Eye (tissue), 1 donor: ENCODE measurements at places on chromosomes 4 and X.

GRCh38 chrX:136447308-136447707, 40.4 kb upstream of the BRS3 start:
- no peak for DNase-seq

GRCh38 chrX:121256647-121257046, 209.2 kb downstream of the GLUD2 start:
- DNase-seq = no peak

DNA sequence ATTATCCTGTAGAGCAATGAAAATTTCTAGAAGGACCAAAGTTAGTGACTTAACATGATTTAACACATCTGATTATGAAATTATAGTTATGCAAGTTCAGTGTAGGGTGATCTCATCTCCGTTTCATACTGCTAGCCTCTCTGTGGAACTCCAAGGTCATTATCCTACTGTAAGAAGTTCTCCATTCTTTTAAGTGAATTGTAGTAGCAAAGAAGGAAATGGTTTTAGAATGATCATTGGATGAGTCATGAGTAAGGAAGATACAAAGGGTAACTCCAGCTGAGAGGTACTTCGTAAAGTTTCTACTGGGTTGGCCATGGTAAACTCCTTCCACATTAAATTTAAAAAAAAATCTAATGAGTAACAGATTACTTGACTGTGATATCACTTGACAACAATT, 215.0 kb upstream of the GIMD1 start:
- no peak for DNase-seq

GRCh38 chr4:158458271-158458895, 63.3 kb upstream of the RXFP1 start:
- no peak for DNase-seq

DNA sequence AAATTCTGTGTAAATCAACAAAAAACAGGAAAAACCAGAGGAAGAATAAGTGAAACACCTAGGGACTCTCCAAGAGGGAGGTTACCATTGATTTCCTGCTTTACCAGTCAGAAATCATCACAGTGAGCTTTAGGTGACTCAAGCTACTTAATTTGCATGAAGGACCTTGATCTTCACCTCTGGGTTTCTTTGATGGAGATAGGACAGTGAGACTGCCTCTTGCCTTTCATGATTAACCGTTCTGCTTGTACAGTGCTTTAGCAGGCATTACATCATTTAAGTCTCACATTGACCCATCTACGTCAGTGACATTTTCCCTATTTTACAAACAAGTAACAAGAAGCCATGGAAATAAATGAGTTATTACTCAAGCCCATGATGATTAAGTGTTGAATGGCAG, 3.4 kb upstream of the GK start:
- no peak for DNase-seq

GRCh38 chrX:77003956-77004355, 443.2 kb upstream of the FGF16 start:
- DNase-seq = no peak

GRCh38 chr4:14582677-14583076, 419.6 kb upstream of the CPEB2 start:
- no peak for DNase-seq

- DNase-seq = no peak
Observed at GRCh38 chrX:49842621-49843020, 13.5 kb downstream of the PAGE4 start.

- DNase-seq = no peak
Observed at GRCh38 chr4:61201561-61201960, 1.4 kb downstream of the ADGRL3 start.

- DNase-seq = no peak
Observed at GRCh38 chrX:12383196-12383595, 244.9 kb downstream of the FRMPD4 start.

- peak; percentile 79 for DNase-seq
Observed at GRCh38 chrX:115233497-115234455, at the start of gene LRCH2. TSS of gene LRCH2 (minus strand) at chrX:115234096. CDS start at chrX:115234041, 55 bp downstream.

DNA sequence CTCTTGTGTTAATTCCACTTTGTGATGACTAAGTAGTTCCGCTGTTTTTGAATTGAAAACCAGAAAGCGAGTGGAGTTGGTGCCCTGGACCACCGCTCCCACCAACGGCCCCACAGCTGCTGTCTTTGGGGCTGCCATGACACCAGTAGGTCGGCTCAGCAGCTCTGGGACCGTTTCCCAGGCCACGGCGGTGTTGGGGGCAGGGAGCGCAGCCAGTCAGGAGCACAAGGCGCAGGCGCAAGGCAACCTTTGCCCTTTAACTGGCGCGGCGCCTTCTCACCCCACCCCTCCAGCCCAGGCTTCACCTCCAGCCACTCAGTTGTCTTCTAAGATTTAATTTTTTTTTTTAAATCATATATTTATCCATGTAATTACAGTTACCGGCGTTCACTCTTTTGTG, at the start of gene GK2:
TSS of gene GK2 (minus strand) at position 166 of the 400 bp plus-strand sequence. CDS start at position 138, 28 bp downstream.
- no peak for DNase-seq

DNA sequence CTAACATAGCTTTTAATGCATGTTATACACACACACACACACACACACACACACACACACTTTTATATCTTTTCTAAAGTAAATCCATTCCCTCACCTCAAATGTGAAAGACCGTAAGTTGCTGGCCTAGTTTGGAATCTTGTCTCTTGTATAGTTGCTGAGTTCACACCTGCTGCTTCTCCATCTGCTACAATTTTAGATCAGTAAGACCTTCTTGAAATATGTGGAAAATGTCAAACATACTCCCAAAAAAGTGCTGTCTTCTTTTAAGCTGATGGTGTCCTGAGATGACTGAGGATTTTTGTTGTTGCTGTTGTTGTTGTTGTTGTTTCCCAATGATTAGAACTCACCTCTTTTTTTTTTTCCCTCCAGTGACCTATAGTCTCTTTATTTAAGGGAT, 121.3 kb downstream of the SNCA start:
- DNase-seq = no peak

- DNase-seq = no peak
Observed at GRCh38 chr4:150039274-150040127, 38.7 kb upstream of the DCLK2 start.

DNA sequence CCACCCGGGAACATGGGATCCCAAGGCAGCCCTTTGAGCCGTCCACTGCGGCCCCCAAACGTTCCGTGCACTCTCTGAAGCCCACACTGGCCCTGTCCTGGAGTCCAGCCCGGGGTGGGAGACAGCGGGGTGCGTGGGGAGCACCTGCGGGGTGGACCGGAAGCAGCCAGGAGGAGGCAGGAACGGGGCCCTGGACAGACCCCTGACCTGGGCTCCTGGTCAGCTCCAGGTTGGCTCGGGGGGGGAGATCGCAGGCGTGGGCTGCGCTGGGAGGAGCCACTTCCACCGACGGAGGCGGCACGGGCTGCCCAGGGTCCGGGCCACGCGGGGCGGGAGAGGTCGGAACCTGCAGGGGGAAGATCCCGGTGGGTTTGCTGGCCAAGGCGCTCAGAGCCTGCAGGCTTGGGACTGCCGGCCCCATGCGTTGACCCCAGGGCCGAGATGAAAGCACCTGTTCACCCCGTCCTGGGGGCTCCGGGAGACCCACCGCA, 5.7 kb upstream of the PLCXD1 start:
- DNase-seq = no peak
